Colonic mucosa (tissue), 4 donors: ENCODE measurements at places on chromosomes 5 and 9.

GRCh38 chr5:120146787-120147186, 317.3 kb upstream of the PRR16 start:
- no peaks in the 10 kb centered on the region for H3K27me3 ChIP-seq
- H3K4me1 ChIP-seq: no peaks in the 10 kb centered on the region
- H3K4me3 ChIP-seq: no peak overlapping the region
- no peaks in the 10 kb centered on the region for H3K36me3 ChIP-seq
- no peak for DNase-seq
- no peak overlapping the region for H3K27ac ChIP-seq

DNA sequence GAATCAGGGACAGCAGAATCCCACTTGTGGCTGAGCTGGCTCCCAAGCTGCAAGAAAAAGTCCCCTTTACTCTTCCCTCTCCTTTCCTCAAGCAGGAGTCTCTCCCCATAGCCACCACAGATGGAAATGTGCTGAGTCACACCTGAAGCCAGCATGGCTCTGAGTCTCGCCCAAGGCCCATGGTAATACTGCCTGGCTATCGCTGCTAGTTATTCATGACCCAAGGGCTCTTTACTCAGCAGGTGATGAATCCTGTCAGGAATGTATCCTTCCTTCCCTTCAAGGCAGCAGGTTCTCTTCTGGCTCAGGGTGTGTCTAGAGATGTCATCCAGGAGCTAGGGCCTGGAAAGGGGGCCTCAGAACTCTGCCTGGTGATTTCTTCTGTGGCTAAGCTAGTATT, 403.3 kb upstream of the PTPRD start:
- no peaks in the 10 kb centered on the region for H3K4me1 ChIP-seq
- H3K36me3 ChIP-seq: no peaks in the 10 kb centered on the region
- no peak for DNase-seq
- H3K27me3 ChIP-seq: no peaks in the 10 kb centered on the region

DNA sequence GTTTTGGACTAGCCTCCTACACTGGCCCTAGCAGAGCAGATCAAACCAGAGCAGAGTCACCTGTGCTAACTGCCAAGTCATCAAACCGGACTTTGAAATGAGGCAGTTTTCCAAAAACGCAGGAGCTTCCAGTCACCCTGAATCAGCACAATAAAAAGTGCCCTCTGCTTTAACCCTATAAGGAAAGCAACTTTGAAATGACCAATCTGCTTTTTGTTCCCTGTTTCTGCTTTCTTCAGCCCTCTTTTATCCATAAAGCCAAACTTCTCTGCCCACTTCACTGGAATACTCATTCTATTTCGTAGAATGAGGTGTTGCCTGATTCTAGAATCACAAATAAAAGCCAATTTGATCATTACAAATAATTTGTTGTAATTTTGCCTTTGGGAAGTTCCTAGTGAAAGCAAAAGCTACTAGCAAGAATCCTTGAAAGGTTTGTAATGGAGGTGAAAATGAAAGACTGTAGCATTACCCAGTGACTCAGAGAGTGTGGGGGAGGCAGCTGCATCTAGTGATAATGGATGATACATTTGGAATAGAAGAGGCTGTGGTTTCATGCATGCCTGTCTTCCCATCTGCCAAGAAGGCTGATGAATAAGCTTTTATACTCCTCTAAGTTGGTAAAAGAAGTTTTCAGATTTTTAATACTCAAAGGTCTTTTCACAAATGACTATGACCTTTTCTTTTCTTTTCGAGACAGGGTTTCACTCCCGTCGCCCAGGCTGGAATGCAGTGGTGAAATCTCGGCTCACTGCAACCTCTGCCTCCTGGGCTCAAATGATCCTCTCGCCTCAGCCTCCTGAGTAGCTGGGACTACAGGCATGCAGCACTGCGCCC, 14.9 kb downstream of the SPAAR start:
- H3K4me3 ChIP-seq: no peak overlapping the region
- H3K36me3 ChIP-seq: no peaks in the 10 kb centered on the region
- no peaks in the 10 kb centered on the region for H3K27me3 ChIP-seq
- peaks cover 12% of the 10 kb centered on the region for H3K4me1 ChIP-seq
- peak; percentile 85 for DNase-seq

GRCh38 chr5:150333400-150333799, 24.1 kb upstream of the TCOF1 start:
- no peak overlapping the region for H3K27ac ChIP-seq
- H3K4me1 ChIP-seq: no peaks in the 10 kb centered on the region
- no peaks in the 10 kb centered on the region for H3K27me3 ChIP-seq
- no peaks in the 10 kb centered on the region for H3K36me3 ChIP-seq
- no peak for DNase-seq

- no peaks in the 10 kb centered on the region for H3K4me1 ChIP-seq
- no peaks in the 10 kb centered on the region for H3K27me3 ChIP-seq
- no peak overlapping the region for H3K4me3 ChIP-seq
- no peak overlapping the region for H3K27ac ChIP-seq
- no peak for DNase-seq
Measured at GRCh38 chr5:107636555-107636954, 34.2 kb downstream of the EFNA5 start.

- no peak overlapping the region for H3K4me3 ChIP-seq
- H3K4me1 ChIP-seq: no peaks in the 10 kb centered on the region
- DNase-seq: no peak
Measured at GRCh38 chr9:69389437-69389995, 64.5 kb downstream of the ENTREP1 start.

DNA sequence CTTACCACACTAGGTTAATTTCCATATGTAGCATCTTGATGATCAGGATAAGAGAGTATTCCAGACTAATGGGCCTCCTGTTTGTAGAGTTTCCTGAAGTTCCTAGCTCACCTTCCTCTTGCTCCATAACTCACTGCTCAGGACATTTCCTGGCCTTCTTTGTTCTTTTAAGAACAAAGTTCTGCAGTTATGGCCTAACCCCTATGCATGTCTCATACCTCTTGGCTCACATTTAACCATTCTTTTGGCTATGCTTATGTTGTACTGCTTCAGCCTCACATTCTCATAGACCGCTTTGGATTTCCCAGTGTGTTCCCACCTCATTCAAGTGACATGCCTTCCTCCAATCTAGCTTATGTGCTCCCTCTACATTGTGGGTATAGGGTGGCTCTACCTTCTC, 40.5 kb upstream of the HMGCS1 start:
- no peak overlapping the region for H3K27ac ChIP-seq
- no peaks in the 10 kb centered on the region for H3K36me3 ChIP-seq
- H3K4me3 ChIP-seq: no peak overlapping the region

DNA sequence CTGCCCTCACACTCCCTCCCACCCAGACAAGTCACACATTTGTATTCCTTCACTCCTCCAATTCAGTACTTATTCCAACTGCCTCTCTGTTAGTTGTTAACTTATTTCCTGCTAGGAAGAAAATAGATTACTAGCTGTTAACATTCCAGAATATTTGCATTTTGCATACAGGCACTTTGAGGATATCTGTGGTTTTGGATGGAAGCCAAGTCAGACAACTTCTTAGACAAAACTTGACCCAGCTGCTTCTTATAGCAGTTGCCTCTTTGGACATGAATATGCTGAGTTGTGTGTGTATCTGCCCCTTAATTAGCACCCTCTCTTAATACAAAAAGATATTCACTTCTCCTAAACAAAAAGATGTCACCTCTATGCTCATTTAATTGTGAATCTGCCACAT, 1280.6 kb upstream of the ACO1 start:
- no peaks in the 10 kb centered on the region for H3K27me3 ChIP-seq
- H3K4me3 ChIP-seq: no peak overlapping the region
- H3K4me1 ChIP-seq: no peaks in the 10 kb centered on the region
- H3K36me3 ChIP-seq: no peaks in the 10 kb centered on the region

DNA sequence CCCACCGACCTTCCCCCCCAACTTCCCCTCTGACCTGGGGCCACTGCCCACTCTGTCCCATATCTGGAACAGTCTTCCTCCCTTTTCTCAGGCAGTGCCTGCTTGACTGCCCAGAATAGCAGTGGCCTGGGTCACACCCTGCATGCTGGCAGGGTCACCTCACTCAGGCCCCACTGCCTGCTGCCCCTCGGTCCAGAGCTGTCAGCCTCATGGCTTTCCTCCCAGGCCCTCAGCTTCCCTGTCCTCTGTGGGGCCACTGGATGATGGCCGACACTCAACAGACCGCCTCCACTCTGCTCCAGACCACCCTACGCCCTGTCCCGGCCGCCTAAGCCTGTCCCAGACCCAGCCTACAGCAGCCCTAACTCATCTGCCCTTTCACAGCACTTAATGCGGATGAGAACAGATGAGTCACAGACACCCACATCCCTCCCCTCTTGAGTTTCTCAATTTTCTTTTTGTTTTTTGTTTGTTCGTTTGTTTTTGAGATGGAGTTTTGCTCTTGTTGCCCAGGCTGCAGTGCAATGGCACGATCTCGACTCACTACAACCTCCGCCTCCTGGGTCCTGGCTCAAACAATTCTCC, 5.9 kb downstream of the PNPLA7 start:
- no peaks in the 10 kb centered on the region for H3K4me1 ChIP-seq
- no peak overlapping the region for H3K27ac ChIP-seq
- H3K27me3 ChIP-seq: no peaks in the 10 kb centered on the region
- H3K36me3 ChIP-seq: no peaks in the 10 kb centered on the region
- no peak for DNase-seq

DNA sequence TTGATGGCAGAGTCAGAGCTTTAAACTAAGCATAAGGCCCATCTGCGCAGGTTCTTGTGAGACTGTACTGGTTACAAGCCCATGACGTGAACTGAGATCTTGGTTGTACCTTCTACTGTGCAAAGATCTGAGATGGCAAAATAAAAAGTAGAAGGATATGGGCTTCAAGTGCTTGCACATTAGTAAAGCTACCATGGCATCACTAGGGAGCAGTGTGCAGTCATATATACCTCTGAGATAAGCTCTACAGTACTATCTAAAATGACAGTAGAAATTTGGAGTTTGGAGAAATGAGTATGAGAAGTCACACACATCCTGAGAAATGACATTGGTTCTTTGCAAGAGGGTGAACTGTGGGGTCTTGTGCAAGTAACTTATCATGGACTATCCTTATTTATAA, 408.2 kb upstream of the PRR16 start:
- DNase-seq: no peak
- H3K36me3 ChIP-seq: no peaks in the 10 kb centered on the region
- H3K4me1 ChIP-seq: no peaks in the 10 kb centered on the region
- H3K27ac ChIP-seq: no peak overlapping the region
- H3K4me3 ChIP-seq: no peak overlapping the region

DNA sequence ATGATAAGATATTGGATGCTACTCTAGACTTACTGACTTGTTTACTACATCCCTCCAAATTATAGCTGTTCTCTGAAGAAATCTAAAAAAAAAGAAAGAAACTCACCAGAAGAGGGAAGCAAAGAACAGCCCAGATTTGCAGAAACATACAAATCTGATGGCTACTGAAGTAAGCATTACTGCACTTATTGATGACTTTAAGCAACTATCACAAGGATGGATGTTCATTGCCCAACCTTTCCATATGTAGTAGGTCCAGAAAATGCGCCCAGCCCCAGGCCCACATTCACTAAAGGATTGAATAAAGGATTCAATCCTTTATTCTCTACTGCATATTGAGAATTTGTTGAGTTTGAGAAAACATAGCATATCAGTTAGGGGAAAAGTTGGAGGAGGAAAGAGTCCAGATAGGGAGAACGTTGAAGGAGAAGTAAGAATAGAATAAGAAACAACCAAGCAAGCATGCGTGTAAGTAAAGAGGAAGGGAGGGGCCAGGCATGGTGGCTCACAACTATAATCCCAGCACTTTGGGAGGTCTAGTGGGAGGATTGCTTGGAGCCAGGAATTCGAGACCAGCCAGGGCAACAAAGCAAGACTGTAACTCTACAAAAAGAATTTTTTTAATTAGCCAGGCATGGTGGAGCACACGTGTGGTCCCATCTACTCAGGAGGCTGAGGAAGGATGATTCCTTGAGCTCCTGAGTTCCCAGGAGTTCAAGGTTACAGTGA, 33.8 kb upstream of the DTWD2 start:
- no peaks in the 10 kb centered on the region for H3K4me1 ChIP-seq
- no peaks in the 10 kb centered on the region for H3K36me3 ChIP-seq
- DNase-seq: no peak
- no peaks in the 10 kb centered on the region for H3K27me3 ChIP-seq

DNA sequence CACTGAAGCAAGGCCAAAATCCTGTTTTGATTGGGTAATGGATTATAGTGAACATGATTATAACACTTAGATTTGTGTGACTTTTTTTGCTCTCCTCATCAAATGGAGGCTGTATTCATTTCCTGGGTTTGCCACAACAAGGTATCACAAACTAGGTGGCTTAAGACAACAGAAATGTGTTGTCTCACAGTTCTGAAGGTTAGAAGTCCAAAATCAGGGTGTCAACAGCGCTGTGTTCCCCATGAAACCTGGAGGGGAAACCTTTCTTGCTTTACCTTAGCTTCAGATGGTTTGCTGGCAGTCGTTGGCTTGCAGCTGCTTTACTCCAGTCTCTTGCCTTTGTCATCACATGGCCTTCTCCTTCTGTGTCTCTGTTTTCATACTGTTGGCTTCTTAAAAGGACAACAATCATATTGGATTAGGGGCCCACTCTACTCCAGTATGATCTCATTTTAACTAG, 32.4 kb downstream of the CDC42SE2 start:
- H3K36me3 ChIP-seq: no peaks in the 10 kb centered on the region
- H3K4me1 ChIP-seq: peaks cover 4% of the 10 kb centered on the region
- no peak overlapping the region for H3K4me3 ChIP-seq
- no peaks in the 10 kb centered on the region for H3K27me3 ChIP-seq
- H3K27ac ChIP-seq: no peak overlapping the region

- no peak for DNase-seq
- H3K27ac ChIP-seq: no peak overlapping the region
- no peak overlapping the region for H3K4me3 ChIP-seq
- no peaks in the 10 kb centered on the region for H3K4me1 ChIP-seq
Measured at GRCh38 chr9:134690946-134691694, 49.5 kb downstream of the COL5A1 start.

DNA sequence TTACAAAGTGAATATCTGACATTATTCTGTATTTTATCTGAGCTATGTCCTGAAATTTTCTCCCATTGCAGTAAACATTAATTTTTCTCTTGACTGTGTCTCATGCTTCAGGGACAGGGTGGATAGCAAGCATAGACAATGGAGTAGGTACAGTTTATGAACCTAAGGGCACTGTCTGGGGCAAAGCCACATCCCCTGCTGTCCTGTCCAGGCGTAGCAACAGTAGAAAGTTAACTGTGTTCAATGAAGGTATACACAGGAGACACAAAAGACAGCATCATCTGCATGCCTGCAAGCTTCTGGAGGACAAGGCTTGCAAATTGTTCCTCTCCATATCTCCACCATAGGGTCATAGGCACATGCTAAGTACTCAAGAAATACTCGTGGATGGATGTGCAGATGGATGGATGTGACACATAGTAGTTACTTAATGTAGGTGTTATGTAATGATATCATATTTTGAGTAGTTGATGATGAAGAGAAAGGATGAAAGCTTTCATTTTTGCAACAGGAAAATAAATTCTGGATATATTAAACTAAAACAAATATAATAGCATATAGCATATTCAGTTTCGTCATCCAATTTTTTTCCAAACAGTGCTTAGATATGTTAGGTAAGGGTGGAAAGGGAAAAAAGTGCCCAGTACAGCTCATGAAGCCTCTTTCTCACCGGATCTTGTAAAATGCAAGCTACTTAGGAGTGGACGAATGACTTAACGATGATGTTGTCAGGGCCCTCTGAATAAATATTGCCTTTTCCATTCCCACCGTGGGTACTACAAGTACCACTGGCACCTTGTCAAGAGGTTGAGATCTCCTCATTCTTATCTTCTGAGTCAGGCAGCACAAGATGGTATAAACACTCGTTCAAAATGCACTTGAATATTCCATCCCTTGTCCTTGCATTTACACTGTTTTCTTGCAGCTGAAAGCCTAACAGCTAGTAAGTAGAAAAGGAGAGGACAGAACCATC, 19.9 kb upstream of the ZSWIM6 start:
- H3K4me3 ChIP-seq: no peak overlapping the region
- no peaks in the 10 kb centered on the region for H3K4me1 ChIP-seq
- no peaks in the 10 kb centered on the region for H3K36me3 ChIP-seq
- H3K27ac ChIP-seq: no peak overlapping the region
- H3K27me3 ChIP-seq: no peaks in the 10 kb centered on the region
- DNase-seq: no peak
